ENCODE measurements at places on chromosomes 12 and 14.

DNA sequence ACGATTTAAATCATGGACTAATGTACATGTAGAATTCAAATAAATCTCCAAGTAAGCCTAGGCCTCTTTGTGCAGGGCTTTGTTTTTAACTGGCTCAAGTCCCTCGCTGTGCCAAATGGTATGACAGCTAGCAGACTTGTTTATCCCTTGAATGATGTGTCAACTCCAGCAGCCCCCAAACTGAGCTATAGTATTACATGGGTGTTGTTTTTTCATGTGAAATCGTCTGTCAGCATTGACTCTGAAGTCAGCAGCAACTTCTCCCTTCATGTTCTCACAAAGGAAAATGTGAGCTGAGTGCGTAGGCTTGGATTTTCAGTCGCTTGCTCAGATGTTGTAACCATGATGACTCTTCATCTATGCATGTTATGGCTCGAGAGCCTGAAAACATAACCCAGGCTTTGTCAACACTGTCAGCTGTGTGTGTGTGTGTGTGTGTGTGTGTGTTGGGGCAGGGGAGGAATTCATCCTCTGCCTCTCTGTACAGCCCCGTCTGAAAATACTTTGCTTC lies 73.3 kb downstream of the PTHLH start:
- peak; percentile 95 for DNase-seq

GRCh38 chr14:21203470-21204166 lies 47.8 kb upstream of the OR5AU1 start:
- DNase-seq = no peak

- DNase-seq = no peak
These were observed at the start of gene ACACB for GRCh38 chr12:109115758-109116610. TSS of gene ACACB (plus strand) at chr12:109116587. CDS start at chr12:109139406, 22,819 bp downstream.

DNA sequence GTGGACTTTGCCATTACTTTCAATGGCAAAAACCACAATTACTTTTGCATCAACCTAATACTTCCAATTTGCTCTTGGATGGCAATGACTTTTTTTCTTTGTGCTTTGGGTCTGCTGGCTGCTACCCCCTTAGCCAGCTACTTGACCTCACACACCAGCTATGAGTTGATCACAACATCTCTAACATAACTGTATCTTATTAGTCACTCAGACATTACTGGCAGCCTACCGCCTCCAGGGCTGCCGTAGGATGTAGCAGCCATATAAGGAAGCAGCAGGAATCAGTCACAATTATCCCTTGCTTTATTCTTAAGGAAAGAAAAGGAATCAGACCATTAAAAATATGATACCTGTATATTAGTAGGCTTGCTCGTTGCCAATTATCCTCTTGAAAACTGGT lies 260.5 kb downstream of the ADAMTS20 start:
- DNase-seq = peak; percentile 81

GRCh38 chr12:103901518-103902173 lies 28.6 kb upstream of the HSP90B1 start:
- no peak for DNase-seq

- DNase-seq = no peak
These were observed 12.7 kb upstream of the SLC2A3 start for GRCh38 chr12:7948589-7949260.

GRCh38 chr12:23634344-23634743 lies 315.1 kb downstream of the SOX5 start:
- no peak for DNase-seq

All from ELR (cell line).